ENCODE measurements at places on chromosomes 2 and 18.
A peak's percentile ranks its signal among the peaks of the same experiment; 100 is the strongest.

GRCh38 chr2:236517251-236518031 lies 52.2 kb upstream of the ACKR3 start:
- peak; percentile 34 for DNase-seq

- DNase-seq: peak; percentile 54
Observed at GRCh38 chr2:45182667-45183295, 173.5 kb upstream of the SIX2 start.

- DNase-seq: peak; percentile 94
Observed at GRCh38 chr2:7022492-7023385, 105.5 kb downstream of the RNF144A start.

DNA sequence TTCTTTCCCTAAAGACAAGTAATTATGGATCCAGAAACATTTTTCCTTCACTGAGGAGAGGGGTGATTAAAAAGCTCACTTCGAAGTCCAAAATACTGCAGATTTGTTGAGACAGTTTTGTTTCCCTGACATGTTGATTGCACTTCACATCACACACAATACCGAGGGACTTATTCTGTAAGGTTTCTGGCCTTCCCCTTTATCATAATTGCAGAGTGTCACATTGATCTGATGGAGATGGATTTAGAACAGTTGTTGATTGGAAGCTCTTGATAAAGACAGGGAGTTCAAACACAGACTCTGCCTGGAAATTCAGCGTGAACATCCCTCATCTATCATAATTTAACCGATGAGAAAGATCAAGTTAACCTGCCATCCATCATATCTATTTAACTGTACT lies 163.6 kb downstream of the PTPRM start:
- DNase-seq: no peak

- no peak for DNase-seq
Observed at GRCh38 chr2:31446848-31447247, 32.3 kb upstream of the XDH start.

All from choroid plexus epithelial cell (primary cell).